ENCODE measurements at places on chromosomes 3 and 15. TPM values are rescaled to one million over a fixed set of nuclear protein-coding genes. Genes with fewer than 3 reads are reported as not detected.

The GAP43 gene
- not detected for total RNA-seq

The IGF2BP2 gene
- total RNA-seq, result 60.4 TPM

The SOX14 gene
- not detected for total RNA-seq

The FETUB gene
- not detected for total RNA-seq

The CLASP2 gene
- total RNA-seq, result 112 TPM

The ADAMTS7 gene
- 11.2 TPM for total RNA-seq

The TNFAIP8L3 gene
- total RNA-seq, result 9.7 TPM

All from bladder microvascular endothelial cell (primary cell).